ENCODE measurements at places on chromosomes 16 and 17.
A peak's percentile ranks its signal among the peaks of the same experiment; 100 is the strongest.

- DNase-seq: no peak
These were observed 26.1 kb downstream of the CDH1 start for GRCh38 chr16:68762996-68763756.

DNA sequence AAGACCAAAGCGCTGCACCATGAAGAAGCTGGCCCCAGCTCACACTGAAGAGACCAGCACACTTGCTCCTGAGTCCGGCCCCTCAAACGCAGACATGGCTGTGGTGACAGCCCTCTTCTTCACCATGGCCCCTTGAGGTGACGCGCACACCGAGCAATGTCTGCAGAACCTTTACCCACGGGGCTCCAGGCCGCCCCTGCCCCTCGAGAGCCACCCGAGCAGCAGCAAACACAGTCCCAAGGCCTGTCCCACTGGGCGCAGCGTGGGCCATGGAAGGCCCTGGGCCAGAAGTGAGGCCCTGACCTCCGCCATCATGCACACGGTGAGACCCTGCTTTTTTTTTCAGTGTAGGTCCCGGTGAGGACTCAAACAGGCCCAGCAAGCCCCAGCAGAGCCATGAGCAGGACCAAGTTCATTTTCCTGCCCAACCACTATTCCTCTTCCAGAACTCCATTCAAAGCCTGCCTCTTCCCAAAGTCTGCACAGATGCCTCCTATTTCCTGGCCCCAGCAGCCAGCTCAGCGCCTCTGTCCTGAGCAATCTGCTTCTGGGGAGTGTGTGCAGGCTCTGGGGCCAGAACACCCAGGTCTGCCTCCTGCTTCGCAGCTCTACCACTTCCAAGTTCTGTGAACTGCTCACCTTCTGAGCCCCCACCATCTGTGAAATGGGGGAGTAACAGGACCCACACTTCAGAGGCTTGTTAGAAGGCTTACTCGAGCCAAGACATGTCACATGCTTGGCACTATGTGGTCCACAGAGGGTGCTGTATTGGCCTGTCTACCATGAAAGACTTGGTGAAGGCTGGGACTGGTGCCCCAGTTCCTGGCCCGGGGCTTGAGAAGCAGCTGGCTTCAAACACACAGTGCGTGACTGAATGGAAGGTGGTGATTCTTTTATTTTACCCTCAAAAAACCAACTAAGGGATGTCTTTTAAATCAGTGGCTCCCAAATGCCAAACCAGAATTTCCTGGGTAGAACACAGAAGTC lies 35.7 kb upstream of the GSG1L start:
- no peak for DNase-seq

DNA sequence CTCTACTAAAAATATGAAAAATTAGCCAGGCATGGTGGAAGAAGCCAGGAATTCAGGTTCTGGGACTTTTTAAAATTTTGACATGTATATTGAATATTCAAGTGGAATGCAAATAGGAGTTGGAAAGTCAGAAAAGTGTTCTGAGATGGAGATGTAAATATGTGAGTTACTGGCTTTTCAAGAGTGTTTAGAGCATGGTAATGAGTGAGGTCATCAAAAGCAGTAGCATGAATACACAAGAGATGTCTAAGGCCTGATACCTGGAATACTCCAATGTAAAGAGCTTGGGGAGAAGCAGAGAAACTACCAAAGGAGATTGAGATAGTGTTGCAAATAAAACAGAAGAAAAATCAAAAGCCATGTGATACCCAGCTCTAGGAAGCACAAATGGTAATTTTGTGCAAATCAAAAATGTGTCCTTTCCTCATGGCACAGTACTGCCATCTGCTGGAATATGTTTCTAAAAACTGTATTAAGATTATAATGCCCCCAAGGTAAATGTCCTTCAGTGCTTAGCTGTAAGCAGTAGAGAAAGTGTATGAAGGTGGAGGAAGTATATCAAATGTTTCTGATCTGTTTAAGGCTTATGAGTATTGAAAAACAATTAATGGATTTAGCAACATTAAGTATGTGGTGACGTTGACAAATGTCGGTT lies 908.4 kb downstream of the KCNJ18 start:
- no peak for DNase-seq

DNA sequence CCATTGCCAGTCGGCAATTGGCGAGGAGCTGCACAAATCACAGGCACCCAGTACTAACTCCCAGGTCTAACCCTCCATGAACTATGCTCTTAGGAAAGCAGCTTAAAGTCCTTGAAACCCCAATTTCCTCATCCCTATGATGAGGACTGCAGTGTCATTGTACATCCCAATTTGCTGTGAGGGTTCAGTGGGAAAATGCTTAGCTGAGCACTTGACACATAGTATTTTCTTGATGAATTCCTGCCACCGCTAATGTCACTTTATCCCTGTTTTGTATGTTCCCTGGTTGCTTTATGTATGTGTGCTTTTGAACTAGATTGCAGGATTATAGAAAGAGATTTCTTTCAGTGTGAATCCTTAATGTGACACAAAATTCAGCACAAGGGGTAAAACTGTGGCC lies 161.5 kb upstream of the RBFOX1 start:
- no peak for DNase-seq

- DNase-seq: no peak
These were observed 16.8 kb downstream of the TMEM94 start for GRCh38 chr17:75473246-75473645.

DNA sequence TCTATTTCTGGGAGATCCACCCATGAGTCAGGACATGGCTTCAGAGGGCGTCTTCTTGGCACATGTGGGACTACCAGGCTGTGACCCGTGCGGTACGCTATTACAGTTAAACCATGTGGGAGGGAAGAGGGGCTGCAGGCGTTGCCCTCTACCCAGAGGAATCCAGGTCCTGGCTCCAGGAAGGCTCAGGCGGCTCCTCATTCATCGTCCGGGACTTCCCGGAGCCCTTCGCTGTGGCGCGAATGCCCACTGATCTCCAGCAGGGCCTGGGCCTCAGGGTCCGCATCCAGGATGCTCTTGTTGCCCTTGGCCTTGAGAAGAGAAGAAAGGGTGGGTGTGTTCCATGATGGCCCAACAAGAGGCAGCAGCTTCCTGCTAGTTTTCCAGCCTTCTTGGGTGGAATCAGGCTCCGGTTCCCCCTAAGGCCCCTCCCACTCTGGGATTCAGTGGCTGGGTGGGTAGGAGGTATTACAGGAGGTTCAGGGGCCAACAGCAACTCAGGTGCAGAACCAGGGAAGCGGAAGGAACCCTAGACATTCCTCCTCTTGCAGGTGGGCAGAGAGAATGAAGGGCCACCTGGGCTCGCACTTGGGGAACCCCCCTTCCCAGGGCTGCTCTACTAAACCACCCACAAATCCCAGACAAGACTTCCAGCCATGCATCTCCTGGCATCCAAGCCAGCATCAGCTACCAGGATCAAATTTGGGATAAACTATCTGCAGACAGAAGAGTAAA lies 24.6 kb downstream of the MEAK7 start:
- no peak for DNase-seq

DNA sequence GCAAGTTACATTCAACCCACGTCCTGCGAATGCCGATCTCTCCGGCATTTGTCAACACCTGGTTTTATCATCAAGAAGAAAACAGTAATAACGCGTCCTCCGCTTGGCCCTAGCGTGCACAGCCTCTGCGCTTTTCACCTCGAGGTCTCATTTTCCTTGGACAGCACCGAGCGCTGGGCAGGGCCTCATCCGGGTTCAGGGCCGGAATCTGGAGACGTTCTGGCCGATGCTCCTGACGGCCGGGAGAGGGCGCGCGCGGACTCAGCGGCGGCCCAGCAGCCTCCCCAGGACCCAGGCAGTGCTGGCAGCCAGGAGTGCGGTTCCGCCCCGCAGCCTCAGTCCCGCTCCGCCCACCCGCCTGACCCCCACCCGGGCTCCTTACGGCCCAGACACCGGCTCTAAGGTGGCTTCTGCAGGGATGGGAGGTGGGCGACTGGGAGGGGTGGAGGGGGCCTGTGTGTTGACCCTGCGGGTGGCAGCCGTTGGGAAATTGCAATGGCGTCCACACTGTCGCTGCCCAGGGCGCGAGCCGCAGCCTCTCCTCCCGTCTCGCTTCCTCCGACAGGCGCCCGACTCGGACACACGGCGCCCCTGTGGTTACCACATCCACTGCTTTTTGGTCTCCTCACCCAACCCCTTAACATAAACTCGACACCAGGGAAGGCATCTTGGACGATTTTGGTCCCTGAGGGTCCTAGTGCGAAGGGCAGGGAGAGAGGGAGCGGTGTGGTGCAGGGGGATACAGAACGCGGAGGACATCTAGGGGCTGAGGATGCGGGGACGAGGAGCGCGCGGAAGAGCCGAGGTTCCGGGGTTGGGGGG lies 7.4 kb upstream of the FLYWCH1 start:
- DNase-seq: peak; percentile 61

- peak; percentile 21 for DNase-seq
These were observed 7.4 kb downstream of the C1QL1 start for GRCh38 chr17:44960691-44961090.

DNA sequence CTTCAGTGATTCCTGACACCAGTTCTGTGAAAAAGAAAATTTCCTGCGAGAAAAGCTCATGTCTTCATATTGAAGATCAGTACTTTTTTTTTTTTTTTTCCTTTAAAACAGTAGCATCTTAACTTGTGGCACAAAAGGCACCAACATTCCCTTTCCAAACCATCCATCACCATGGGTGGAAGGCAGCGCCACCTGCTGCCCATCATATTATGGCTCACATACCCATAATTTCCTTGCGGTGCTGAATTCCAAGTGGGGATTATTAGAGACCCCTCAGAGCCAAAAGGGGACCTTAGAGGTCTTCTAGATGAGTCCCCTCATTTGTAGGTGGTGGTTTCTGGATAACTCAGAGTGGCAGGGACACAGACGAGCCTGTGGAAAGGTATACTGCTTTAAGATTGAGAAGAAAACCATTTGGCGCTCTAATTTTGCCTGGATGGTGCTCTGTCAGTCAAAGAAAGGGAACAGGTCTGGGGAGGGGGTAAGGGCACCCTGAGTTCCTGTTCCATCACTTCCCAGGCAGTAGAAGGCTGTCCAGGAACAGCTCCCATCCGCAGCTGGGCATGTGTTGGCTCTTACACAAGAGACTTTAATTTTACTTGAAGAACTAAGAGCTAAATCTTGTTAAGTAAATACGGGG lies 7.9 kb upstream of the SOST start:
- no peak for DNase-seq

DNA sequence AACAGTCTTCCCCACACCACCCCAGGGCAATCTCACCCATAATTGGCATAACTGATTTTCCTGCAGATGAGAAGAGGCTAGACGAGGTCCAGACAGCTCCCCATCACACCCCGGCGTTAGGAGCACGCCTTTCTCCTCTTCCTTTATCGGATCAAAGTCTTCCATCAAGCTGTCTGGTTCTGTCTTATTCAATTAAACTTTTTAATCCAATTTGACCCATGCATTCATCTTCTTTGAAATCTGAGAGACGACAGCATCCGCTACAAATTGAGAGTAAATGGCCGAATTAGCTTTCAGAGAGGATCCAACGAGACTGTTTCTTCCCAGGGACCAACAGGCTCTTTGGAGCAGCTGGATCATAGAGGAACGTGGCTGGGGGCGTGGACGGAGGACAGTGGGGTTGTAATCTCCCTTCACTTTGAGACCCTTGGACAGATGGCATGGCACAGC lies 44.4 kb upstream of the GPRC5B start:
- DNase-seq: no peak

DNA sequence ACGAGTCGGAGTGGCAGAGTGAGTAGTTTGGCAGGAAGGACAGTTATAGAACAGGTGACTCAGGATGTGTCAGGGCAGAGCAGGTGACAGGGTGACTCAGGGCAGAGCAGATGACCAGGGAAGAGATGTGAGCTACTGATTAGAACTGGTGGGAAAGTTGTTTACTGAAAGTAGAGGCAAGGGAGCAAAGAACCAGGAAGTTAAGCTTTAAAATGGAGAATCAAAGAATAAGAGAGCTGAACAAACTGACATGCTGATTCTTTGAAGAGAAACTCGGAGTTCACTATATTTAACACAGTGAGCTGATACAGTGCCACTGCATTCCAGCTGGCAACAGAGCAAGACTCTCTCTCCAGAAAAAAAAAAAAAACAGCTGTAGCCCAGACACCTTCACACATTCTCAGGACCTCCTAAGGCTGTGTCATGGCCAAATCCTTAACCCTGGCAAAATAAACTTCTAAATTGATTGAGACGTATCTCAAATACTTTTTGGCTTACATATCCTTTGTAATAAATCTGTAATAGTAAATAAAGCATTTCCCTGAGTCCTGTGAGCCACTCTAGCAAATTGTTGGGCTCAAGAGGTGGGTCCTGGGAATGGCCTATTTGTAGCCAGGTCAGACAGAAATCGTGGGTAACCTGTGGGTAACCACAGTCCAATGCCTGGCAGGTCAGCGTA lies 12.3 kb upstream of the UBE2I start:
- peak; percentile 83 for DNase-seq

DNA sequence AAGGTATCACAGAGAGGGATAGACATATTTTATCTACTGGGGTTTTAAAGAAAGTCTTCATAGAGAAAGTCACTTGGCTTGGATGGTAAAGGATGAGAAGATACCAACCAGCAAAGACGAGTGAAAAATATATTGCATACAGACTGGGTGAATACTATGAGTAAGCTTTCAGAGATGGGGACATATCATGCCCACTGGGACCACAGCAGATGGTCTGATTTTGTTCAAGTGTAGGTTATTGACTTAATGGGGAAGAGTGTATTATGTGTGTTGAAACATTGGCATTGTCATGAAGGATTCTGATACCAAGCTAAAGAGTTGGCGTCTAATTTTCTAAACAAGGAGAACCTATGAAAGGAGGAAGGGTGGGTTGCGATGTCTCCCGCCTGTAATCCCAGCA lies 13.8 kb upstream of the MMD start:
- DNase-seq: no peak

DNA sequence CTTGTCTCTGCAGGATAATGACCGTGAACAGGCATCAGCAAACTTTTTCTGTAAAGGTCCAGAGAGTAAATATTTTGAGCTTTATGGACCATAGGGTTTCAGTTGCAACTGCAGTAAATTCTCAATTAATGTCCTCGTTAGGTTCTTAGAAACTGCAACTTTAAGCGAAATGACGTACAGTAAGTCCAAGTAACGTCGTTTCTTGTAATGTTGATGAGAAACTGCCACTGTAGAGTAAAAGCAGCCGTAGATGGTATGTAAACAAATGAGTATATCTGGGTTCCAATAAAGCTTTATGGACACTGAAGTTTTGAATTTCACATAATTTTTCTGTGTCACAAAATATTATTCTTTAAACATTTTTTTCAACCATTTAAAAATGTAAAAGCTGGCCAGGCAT lies 4.9 kb downstream of the CHD9 start:
- no peak for DNase-seq

All from kidney glomerular epithelial cell (primary cell).